Cortex of kidney (tissue), 1 donor: ENCODE measurements at places on chromosomes 16 and 17.

DNA sequence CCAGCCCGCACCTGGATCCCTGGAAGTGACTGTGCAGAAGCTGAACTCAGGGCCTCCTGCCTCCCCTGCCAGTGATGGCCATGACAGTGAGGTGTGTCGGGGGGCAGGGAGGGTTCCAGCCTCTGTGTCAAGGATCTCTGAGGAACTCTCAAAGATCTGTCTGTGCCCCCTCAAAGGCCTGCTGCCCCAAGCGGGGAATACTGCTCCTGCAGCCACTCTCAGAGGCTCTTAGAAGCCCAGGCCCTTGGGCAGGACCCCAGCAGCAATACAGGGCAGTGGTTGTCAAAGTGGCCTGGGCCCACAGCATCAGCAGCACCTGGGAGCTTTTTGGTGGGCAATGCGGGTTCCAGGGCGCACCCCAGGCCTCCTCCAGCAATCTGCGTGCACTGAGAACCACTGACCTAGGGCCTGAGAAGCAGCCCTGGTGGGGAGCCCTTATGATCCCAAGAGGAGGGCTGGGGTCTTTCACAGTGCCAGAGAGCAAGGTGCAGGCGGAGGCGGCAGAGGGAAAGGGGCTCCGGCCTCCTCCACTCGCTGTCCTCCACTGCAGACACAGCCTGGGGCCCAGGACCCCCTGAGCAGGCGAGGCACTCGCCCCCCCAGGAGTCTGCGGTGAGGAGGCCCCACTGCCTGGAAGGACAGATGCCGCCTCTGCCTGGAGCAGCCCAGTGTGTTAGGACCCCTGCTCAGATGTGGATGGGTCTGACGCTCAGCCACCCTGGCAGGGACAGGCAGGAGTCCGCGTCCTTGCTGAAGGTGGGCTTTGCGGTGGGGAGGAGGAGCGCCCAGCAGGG is 42.1 kb downstream of the ENGASE start:
- DNase-seq = no peak

DNA sequence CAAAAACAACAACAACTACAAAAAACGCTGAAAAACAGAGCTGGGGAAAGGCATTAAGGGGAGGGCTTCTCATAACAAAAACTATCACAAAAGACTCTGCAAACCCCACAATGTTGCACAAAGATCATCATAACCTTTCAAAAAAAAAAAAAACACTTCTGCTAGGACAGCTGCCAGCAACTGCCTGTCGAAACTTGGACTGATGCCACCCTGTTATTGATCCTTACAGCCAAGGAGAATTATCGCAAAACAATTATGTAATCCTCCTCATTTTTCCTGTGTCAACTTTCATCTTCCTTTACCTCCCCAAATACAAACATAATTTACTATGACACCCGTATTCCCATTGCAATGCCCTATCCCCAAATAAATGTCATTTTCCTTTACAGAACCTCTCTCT is 9.3 kb downstream of the CCDC40 start:
- no peak for DNase-seq

- DNase-seq = no peak
Measured at GRCh38 chr17:81735264-81736102, 23.4 kb downstream of the SLC25A10 start.

DNA sequence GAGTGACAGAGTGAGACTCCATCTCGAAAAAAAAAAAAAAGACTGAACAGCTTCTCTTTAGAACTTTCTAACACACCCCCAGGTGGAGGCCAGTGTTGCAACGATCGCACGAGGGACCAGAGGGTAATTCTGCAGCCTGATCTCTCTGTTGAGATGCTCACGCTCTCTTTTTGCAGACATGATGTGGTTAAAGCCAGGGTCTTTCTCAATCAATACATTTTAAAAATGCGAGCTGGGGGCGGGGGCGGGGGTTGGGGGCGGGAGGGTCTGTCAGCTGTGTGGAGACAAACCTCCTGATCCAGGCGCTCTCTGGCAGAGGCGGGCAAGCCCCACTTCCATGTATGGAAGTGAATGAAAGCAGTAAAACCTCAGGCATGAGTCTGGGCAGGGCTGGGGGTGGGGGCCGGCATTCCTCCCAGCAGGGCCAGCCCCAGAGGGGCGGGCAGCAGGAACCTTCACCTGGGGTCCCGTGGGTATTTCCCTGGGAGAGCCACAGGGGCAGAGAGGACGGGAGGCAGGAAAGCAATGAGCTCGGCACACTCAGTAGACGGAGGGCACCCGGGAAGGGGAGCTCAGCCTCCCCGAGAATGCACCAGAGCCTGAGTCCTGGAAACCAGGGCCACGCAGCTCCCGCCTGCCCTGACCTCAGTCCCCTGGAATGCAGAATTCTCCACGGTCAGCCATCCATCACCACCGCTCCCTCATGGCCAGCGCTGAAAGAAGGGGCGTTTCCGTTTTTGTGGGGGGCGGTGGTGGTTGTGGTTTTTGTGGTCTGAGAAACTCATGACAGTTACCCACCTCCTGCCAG is 28.0 kb downstream of the NXN start:
- DNase-seq = no peak

GRCh38 chr17:11840052-11840451 is 157.2 kb downstream of the ZNF18 start:
- DNase-seq = no peak

DNA sequence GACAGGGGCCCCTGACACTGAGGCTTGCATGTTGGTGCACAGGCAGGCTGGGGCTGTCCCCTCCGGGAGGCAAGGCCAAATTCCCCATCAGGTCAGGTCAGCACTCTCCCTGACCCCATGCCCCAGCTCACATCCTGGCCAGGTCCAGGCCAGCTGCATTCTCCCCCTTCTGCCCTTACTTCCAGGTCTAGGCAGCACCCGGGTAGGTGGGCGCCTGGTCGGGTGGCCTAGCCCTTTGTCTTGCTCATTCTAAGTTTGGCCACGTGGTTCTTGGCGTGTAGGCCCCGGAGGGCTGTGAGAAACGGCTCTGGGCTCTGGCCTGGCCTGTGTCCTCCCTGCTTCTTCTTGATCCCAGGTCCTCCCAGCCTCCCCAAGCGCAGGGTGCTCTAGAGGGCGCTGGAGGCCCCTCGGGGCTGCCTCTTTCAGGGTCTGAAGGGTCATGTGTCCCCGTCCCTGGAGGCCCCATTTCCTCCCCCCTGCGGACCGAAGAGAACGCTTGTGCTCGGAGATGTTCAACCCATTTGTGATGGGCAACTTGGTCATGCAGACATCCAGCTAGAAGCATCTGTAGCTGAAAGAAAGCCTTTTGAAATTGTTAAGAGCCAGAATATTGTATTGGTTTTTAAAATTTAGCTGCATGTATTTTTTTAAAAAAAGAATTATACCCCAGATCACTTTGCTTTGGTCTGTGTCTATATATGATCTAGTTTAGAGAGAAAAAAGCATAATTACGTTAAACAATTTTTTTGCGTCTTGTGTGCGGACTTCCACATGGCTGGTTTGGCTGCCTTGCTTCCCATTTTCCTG is 6.7 kb downstream of the BAHCC1 start:
- DNase-seq = no peak

- no peak for DNase-seq
Measured at GRCh38 chr17:62105357-62105756, 40.3 kb upstream of the MED13 start.

DNA sequence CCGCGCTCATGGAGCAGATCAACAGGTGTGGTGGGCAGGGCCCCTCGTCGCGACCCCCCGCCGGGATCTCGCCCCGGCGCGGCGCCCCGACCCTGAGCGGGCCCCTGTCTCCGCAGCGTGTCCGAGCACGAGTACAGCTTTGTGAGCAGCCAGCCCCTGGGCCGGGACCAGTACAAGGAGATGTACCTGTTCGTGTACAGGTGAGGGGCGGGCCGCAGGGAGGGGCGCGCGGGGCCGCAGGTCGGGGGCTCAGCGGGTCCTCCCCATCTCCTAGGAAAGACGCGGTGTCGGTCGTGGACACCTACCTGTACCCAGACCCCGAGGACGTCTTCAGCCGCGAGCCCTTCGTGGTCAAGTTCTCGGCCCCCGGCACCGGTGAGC is 848 bp downstream of the DNASE1L2 start:
- no peak for DNase-seq

DNA sequence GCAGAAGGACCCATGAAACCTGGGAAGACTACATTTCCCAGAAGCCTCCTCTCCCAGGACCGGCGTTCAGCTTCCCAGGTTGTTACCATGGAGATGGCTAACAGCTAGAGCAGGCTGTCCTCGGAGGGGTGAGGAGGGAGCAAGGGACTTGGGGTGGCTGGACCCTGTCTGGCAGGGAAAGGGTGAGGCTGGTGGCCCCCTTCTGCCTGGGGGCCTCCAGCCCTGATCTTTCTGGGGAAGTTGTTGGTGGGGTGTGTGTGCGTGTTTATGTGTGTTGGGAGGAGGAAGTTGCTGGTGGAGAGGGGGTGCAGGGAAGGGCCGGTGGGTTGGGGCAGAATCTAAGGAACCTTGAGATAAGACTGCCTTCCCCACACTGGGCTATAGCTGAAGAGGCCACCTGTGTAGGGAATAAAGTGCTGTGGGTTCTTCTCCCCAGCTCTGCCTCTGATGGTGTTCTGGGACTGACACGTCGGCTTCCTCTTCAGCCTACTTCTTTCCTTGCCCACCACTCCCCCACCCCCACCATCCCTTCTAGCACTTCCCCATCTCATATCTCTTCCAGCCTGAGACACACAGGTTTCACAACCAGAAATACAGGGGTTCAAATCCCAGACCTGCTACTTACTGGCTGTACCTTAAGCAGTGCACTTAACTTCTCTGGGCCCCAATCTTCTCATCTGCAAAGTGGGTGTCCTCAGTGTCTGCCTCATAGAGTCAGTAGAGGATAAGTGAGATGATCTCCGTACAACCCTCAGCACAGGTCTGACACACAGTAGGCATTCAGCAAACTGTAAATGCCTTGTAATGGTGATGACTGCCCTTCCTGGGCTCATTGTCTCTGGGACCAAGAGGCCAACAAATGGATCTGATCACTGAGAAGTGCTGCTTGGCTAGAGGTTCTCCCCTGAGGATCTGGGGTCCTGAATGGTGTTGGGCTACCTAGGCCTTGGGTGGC is at the start of gene DRC7:
Gene DRC7, plus strand, starts transcription at position 82 of the 955 bp plus-strand sequence. CDS start 3,144 bp downstream, outside the sequence.
- no peak for DNase-seq

DNA sequence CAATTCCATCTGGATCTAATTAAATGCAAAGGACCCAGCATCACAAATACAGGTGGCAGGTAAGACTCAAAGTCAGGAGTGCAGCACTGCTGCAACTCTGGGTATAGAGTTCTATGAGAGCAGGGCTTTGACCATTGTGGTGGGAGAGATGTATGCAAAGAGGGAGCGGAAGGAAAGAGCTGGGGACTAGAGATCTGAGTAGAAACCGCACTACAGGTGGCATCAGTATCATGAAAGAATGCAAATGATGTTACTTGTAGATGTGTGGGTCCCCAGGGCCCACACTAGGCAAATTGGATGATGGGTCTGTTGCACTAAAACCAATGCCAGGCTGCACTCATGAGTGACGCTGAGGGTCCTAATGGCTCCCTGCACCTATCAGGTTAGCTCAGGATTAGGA is 287.1 kb upstream of the ASIC2 start:
- no peak for DNase-seq
